ENCODE measurements at places on chromosomes 5 and 9.

- no peak for DNase-seq
Observed at GRCh38 chr5:10445352-10445751, 3.7 kb downstream of the ROPN1L start.

GRCh38 chr5:14665101-14665822 lies 744 bp downstream of the OTULIN start:
- peak; percentile 18 for DNase-seq

DNA sequence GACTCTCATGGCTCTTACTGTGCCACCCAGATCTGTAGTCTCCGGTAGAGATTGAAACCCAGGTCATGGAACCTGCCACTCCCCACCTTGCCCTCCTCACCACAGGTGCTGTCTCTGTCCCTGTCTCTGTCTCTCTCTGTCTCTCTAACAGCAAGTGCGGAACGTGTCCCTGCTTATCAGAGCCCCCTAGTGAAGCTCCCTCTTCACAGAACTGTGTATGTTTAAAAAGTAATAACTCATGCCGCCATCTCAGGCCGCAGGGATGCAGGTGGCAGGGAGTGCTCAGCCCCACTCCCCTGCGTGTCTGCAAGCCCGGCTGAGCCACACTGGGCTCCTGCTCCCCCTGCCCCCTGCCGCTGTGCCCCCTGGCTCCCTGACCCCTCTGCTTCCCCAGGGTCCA lies 43.8 kb downstream of the UNC5A start:
- DNase-seq: no peak

DNA sequence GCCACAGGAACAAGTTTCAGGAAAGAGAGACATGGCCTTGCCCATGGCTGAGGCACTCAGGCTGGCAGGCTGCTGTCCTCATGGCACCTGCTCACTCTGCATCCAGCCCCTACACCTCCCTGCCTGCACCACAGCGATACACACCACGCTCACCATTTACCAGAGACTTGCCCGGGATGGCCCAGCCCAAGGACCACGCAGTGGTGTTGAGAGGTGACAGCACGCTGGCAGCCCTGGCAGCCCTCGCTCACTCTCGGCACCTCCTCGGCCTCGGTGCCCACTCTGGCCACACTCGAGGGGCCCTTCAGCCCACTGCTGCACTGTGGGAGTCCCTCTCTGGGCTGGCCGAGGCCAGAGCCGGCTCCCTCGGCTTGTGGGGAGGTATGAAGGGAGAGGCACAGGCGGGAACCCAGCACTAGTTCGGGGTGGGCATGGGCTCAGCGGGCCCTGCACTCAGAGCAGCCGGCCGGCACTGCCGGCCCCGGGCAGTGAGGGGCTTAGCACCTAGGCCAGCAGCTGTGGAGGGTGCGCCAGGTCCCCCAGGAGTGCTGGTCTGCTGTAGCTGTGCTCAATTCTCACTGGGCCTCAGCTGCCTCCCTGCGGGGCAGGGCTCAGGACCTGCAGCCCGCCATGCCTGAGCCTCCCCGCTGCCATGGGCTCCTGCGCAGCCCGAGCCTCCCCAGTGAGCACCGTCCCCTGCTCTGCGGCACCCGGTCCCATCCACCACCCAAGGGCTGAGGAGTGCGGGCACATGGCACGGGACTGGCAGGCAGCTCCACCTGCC lies 20.3 kb downstream of the ZDHHC11B start:
- DNase-seq: no peak

DNA sequence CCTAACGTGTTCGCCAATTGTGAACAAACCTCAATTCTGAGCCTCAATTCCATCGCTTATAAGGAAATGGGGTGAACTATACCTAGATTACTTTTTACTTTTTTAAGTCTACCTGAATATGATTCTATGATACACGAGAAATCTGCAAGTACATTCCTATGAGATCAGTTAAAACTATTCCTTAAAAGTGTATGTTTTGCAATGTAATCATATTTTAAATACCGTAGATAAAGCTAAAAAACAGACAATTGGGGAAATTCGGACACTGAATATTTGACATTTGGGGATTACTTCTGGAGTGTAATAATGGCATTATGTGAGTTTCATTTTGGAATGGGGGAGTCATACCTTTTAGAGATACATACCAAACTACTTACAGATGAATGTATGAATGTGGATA lies 62.3 kb downstream of the STRBP start:
- DNase-seq: no peak

DNA sequence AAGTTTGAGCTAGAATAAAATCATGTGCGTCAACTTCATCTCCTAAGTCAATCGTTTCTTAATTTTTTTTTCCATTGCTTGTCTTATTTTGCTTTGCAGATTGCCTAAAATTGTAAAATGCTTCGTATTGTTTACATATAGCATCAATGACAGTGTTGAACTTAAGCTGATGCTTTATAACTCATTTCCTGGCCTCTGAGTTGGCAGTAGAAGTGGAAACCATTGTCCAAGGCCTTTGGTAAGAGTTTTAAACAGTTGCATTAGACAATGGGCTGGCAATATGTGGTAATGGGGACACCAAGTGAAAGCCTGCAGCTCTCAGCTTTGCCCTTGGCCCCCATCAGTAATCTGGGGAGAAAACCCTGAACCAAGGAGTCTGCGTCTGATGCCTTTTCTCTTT lies 154.8 kb upstream of the GAS1 start:
- DNase-seq: no peak

- DNase-seq: no peak
Observed at GRCh38 chr5:96530901-96531300, 97.9 kb upstream of the PCSK1 start.

- DNase-seq: no peak
Observed at GRCh38 chr5:17378346-17378997, 119.6 kb upstream of the TAF11L2 start.

DNA sequence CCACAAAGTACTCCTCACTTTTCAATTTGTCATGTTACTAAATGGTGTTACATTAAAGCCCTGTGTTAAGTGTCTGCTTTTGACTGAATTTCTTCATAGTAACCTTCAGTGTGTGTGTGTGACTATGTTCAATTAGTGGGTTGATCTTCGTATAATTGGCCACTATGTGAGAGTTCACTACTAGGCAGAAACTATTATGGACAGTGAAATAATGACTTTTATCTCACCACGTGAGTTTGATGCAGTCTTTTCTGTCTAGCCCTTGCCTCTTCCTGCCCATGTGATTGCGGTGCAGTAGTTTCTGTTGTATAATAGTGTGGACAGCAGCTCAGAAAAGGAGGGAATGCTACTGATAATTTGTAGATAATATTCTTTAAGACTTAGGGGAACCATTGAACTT lies 1.8 kb upstream of the MAML1 start:
- DNase-seq: no peak

DNA sequence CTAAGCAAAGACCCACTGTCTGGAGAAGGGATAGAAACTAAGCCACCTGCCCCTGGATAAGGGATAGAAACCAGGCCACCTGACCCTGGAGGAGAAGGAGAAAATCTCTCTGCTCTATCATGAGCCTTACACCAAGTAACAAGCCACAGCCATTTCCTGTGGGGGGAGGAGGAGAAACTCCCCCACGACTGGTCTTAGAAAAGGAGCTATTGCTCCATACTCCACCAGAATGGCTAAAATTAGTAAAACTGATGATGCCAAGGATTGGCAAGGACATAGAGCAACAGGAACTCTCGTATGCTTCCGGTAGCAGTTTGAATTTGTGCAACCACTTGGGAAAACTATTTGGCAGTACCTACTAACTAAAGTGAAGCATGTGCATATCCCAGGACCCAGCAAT lies 70.8 kb downstream of the ACTL7B start:
- DNase-seq: no peak

DNA sequence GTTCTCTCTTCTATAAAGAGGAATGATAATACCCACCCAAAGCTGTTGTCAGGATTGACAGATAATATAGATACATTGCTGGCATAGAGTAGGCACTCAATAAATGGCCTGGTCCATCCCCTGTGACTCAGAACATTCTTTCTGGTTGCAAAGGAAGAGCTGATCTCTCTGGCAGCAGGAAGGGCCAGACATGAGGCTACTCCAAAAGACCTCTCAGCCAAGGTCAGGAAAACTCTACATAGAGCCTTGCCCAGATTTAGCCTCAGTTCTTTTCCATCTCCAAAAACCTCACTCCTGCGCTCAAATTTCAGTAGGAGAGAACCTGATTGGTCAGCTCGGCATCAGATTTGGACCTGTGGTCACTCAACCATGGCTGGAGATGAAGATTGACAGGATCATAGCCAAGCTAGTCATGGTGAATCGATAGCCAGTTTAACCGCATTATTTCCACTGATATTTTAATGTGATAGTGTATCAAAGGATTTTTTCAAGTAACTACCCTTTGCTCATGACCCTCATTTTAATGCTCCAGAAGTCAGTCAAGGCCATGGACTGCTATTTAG lies 319.6 kb downstream of the DRD1 start:
- no peak for DNase-seq

GRCh38 chr9:131001990-131002389 lies 7.0 kb upstream of the LAMC3 start:
- no peak for DNase-seq

GRCh38 chr5:174229514-174230370 lies 184.2 kb downstream of the NSG2 start:
- DNase-seq: no peak

DNA sequence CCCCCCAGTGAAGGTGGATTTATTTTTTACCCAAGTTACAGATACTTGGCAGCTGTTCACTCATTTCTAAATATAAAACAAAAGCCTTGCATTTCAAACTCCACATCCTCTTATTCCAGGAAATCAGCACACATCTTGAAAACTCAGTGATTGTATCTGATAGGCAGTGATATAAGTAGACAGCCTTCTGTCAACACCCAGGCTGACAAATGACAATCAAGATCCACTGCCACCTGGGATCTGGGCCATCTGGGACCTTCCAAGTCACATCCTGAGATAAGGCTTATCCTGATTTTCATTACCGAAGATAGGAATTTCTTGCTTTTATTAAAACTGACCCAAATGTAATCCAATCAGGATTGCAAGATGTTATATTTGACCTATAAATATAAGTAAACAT lies 201.3 kb upstream of the PUM3 start:
- no peak for DNase-seq

- DNase-seq: no peak
Observed at GRCh38 chr9:84781931-84782866, 112.7 kb downstream of the NTRK2 start.

DNA sequence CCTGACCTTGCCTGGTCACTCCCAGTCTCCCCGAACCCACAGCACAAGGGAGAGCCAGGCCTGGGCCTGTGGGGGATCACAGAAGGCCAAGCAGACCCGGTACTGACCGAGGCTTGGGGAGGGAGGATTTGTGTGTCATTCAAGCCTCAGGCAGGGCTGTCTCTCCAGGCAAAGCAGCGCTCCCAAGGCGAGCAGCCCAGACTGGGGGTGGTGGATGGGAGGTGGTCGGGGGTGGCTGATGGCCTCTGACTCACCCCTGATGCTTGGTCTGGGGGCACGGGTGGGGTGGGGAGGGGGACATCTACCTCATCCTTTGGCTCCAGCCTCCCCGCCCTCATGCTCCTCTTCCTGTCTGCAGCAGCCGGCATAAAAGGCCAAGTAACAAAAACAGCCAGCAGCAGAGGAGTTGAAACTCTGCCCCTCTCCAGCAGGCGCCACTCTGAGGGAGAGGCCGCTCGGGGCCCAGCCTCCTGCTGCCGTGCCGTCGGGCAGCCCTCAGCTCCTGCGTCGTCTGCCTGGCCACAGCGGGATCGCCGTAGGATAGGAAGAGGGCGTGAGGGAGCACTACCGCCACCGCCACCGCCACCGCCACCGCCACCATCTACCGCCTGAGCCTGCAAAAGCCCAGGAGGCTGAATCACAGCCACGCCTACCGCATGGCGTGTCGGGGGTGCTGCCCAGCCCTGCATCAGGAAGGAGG lies 166.0 kb downstream of the OLFM1 start:
- no peak for DNase-seq

DNA sequence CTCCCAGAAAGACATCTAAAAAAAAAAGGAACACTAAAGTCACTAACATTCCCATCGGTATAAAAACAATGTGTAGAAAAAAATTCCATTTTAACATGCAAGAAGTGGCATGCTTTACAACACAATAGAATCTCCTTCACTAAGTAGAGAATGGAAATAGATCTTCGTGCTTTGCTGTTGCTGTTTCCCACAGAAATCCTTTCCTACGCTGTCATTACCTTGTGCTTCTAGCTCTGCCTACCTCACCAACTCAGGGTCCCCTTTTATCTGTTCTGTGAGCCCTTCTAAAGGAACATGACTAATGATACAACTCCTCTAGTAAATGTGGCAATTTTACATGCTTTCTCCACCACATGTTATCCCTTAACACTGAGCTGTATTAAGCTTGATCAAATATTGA lies 202.9 kb downstream of the MCTP1 start:
- DNase-seq: no peak

DNA sequence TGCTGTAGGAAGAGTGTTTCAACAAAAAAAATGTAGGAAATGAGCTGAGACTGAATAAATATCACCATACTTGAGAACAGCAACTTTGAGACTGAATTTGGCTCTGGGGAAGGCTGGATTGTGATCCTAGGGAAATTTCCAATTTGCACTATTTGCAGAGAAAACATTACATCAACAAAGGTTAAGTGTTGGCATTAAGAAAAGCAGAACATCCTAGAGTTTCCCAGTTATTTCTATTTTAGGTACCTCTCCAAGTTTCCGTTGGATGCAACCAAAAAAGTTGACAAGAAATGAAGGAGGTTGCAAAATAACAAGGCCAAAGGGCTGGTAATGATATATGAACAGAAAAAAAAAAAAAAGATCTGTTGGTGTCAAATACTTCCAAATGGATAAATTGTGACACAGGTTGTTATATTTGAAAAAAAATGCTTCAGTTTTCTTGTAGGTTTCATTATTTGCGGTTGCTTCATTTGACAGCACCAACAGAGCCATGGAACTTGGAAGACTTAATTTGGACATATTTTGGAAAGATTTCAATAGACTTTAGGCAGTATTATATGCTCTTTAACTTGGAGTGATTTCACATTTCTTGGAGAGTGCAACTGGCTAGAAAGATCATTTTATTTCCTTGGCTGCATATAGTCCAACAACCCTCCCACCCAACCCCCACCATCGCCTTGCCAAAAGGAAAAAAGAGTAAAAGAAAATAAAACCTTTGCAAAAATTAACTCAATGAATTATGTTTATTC lies 230.8 kb downstream of the ZNF608 start:
- no peak for DNase-seq

GRCh38 chr5:168974082-168974481 lies 326.9 kb downstream of the SLIT3 start:
- DNase-seq: no peak

DNA sequence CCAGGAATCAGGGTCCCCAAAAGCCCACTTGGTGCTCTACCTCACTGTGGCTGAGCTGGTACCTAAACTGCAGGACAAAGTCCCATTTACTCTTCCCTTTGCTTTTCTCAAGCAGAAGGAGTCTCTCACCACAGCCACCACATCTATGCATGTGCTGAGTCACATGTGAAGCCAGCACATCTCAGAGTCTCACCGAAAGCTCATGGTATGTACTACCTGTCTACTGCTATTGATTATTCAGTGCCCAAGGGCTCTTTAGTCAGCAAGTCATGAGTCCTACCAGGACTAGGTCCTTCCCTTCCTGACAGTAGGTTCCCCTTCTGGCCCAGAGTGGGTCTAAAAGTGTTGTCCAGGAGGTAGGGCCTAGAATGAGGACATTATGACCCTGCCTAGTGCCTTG lies 130.7 kb upstream of the NTRK2 start:
- no peak for DNase-seq

Data from NCI-H1092 treated with DMSO at 0.1 percent for 48 hours (cell line).